ENCODE measurements at places on chromosomes 4 and X.
A peak's percentile ranks its signal among the peaks of the same experiment; 100 is the strongest.

DNA sequence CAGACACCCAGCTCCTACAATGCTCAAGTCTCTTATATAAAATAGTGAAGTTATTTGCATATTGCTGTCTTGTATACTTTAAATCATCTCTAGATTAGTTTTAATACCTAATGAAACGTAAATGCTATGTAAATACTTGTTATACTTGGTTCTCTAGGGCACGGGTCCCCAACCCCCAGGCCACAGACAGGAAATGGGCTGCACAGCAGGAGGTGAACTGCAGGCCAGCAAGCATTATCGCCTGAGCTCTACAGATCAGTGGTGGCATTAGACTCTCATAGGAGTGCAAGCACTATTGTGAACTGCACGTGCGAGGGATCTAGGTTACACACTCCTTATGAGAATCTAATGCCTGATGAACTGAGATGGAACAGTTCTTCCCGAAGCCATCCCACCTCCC is 395.9 kb upstream of the EMCN start:
- DNase-seq = no peak

- no peak for DNase-seq
These were observed 27.7 kb upstream of the TADA2B start for GRCh38 chr4:7015383-7016035.

DNA sequence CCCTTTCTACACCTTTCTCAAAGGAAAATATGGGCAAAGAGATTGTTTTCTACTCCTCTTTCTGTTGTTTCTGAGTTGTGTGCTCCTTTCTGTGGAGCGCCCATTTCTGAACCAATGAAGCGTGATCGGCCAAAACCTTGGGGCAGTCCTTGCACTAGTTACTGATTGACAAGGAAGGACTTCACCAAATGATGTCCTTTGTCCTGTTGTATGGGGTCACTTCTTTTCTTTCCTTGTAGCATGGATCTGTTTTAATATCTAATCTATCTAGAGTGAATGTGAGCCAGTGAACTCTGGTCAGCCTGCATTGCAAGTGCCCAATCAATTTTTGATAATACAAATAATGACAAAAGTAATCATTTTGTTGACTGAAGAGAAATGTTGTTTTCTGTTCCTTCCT is 94.5 kb downstream of the EGF start:
- no peak for DNase-seq

DNA sequence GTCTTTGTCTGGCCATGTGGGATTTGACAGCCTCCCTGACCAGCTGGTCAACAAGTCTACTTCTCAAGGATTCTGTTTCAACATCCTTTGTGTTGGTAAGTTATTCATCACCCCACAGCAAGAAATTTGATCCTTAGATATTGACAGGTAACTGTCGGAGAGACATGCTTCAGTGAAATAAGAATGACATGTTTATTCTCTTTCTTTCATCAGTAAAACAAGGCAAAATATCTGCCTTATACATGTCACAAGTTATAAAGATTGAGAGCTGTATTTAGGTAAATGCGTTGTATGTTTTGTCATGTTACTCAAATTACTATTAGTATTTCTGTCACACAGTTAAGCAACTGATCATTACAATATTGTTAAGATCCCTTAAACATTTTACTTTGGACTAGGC is 46.9 kb downstream of the SEPTIN11 start:
- DNase-seq = no peak

- DNase-seq = no peak
These were observed 41.0 kb downstream of the MID1 start for GRCh38 chrX:10579112-10580011.

DNA sequence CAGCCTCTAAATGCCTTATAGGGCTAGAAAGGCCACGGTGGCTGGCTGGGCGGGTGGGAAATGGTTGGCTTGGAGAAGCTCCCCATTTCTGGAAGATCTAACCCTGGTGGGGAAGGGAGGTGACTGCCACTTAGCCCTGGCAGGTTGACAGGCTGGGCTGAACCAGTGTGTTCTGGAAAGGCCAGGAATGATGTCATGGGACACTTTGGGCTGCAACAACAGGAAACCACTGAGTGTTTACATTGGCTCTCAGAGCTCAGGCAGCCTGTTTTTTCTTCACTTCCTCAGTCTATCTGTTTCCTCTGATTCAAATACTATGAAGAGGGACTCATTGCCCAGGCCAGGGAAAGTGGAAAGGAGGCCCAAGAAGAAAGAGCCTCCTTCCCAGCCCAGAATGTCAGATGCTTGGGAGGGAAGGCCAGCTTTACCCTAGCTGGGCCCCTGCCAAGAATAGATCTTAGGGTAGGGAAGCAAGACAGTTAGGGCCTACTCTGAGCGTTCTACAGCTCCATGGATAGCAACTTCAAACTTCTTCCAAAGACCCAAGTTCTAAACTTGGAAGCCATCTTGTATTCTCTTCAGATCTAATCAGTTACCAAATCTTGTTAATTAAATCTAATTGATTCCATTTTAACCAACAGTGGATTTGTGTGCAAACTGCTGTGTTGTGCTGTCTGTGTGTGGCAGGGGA is 65.8 kb upstream of the MSN start:
- peak; percentile 57 for DNase-seq

- no peak for DNase-seq
These were observed 62.7 kb downstream of the GAB1 start for GRCh38 chr4:143399113-143399949.

- no peak for DNase-seq
These were observed 111.1 kb upstream of the TLL1 start for GRCh38 chr4:165761963-165762362.

GRCh38 chr4:68877555-68877954 is 61.8 kb downstream of the UGT2B10 start:
- DNase-seq = no peak

DNA sequence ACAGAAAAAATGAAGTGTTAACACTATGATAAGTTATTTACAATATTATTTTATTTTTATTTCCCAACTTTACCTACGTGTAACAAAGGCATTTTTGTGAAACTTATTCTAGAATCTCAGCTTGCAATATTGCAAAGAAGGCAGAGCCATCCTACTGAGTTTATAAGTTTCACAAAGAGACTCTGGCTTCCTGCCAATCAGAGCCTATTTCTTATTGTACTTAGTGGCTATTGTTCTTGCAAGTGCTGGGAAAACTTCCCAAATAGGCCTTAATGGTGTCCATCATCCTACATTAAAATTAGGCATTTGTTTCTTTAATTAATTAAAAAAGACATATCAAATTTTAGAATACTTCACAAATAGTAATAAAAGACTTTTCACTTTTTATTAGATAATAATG is 233.2 kb downstream of the EPHA5 start:
- DNase-seq = no peak

DNA sequence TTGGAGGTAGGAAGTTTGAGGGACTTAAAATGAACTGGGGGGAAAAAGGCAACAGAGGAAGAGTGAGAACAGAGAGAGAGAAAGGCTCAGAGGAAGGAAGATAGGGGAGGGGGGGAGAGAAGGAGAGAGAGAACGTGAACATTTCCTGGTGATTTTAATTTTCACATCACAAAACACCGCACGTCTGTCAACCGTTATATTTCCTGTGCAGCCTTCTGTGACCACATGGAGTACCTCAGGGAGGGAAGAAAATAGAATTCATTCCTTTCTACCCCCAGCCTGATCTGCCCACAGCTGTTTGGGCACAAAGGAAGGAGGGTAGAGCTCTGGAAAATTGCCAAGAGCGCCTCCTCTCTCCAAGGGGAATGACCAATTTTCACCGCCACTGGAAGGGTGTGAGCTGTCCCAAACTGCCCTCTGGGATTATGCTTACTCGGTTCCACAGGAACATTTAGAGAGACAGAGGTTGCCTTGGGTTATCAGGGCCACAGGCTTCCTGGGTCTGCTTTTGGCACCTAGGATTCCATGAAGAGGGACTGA is 135.7 kb upstream of the MAMLD1 start:
- DNase-seq = no peak

GRCh38 chrX:139204571-139204897 is 326.0 kb upstream of the F9 start:
- no peak for DNase-seq

GRCh38 chr4:48110452-48110978 is 23.5 kb downstream of the TXK start:
- DNase-seq = no peak

GRCh38 chrX:39149761-39150160 is 348.5 kb downstream of the MID1IP1 start:
- peak; percentile 72 for DNase-seq

GRCh38 chr4:183485411-183486160 is 19.3 kb upstream of the ING2 start:
- no peak for DNase-seq

Data from stimulated activated naive CD8-positive, alpha-beta T cell treated with anti-CD3 and anti-CD28 coated beads, Interleukin-15, Interleukin-2, amounts not matched to agents 100 U/mL and 50 U/mL, for 24 hours (primary cell).